ENCODE measurements at places on chromosomes 6 and 20.

DNA sequence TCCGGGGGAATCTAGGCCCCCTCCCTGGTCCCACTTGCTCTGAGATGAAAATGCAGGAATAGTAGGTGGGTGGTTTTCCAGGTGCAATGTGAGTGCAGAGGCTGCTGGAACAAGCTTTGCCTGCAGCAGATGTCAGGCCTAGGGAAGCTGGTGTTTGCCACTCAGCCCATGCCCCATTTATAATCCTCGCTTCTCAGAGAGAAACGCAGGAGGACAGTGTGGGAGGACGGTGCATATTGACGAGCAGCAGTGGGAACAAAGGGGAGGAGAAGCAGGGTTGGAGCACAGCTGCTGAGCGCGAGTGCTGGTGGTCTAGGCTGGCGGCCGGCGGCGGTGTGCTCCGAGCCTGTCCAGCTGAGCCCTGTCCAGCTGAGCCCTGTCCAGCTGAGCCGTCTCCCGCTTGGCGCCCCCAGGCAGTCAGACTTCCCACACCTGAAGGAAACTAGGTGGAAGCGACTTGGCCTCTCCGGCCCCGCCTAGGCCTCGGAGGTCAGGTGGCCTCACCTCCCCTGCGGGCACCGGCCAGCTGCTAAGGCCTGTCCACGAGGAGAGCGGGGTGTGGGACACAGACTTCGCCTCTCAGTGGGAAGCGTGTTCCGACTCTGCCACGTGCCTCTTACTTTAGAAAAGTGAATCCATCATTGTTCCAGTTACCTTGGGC is 49.7 kb upstream of the FRMD1 start:
- DNase-seq: no peak

DNA sequence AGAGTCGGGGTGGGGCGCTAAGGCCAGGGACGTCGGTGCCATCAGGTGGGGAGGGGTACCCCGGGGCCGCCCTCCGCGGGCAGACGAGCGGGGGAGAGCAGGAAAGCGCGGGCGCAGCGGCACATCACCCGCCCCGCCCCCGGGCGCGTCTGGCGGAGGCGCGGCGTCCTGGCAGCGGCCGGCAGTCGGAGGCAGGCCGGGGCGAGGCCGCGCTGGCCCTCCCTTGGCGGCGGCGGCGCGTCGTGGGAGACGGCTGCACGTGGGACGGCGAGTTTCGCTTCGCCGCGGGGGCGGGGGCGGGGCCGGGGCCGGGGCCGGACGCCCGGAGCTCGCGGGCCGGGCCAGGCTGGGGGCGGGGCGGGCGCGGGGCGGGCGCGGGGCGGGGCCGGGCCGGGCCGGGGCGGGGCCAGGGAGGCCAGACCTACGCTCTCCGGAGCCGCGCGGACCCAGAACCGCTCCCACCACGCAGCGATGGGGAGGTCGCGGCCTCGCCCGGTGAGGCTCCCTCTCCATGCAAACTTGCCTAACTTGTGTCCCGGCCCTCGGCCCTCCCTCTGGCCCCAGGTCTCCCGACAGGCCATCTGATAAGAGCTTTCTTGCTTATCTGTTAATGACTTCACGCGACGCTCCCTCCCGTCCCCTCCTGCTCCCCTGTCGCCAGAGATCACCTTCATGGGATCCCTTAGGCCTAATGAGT is 12.5 kb downstream of the ITPR3 start:
- DNase-seq: peak; percentile 60

DNA sequence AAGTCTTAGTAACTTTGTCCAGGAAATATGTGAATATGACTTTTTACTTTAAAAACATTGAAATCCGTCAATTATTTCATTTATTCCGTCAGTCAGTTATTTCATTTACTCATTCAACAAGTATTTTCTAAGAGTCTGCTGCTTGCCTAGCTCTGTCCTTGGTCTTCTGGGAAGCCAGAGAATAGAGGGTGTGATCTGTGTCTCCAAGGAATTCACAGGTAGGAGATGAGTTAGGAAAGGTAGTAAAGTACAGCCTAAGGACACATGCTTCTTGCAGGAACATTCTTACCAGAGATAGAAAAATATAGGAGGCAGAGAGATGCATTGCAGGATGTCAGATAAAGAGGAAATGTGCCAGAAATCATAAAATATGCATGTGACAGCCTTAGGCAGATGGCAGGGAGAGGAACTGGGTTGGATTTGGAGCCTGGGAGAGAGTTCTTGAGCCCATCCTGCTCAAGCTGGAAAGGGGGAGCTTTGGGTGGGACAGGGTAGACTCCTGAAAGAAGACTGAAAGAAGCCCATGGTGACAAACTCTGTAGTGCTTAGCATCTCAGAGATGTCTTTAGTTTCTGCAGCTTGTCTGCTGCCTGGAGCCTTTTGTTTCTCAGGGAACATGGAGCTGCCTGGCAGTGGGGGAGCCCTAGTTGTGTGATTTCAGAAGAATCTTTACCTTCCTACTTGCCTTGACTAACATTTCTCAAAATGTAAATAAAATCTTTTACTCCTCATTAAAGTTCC is 3.5 kb downstream of the SH3BGRL2 start:
- DNase-seq: no peak

DNA sequence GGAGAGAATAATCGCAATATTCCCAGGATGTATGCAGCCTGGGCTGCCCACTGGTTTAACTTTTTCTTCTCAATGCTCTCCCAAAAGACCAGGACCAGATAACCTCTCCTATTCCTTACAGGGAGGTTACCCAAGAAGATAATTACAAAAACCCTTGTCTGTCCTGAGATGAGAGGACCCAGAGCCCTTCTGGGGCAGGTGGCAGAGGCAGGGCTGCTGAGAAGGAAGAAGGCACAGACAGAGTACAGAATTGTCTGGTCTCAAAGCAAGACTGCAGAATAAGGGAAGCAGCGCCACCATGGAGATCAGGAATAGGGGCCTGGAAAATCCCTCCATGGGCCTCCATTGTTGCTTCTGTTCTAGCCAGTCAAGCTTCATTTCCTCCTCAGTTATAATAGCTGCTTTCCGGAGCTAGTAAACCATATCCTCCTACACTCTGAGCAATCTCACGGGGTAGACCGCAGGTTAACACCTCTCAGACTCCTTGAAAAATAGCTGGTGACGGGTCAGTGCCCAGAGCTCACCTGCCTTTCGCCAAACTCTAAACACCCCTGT is 463 bp upstream of the HLA-DMB start:
- DNase-seq: peak; percentile 25

- DNase-seq: no peak
Measured at GRCh38 chr20:18532626-18533025, 24.9 kb downstream of the SEC23B start.

GRCh38 chr6:142592876-142593275 is 291.1 kb downstream of the ADGRG6 start:
- DNase-seq: no peak

DNA sequence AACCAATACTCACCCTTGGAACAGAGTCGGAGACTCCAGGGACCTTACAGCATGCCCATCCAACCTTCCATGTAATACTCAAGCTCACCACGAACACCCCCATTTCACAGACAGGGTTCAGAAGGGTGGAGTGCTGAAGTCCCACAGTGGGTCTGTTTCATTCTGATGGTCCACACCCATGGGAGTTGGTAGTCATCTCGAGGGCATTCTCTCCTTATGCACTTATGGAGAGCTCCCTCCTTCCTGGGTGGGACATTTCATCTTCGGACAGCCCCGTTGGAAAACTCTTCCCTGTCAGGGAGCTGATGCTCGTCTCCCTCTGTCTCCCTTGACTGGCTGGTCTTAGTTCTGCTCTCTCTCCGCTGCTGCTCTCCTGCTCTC is 38.9 kb downstream of the COX4I2 start:
- DNase-seq: no peak

GRCh38 chr20:54056762-54057639 is 13.4 kb downstream of the BCAS1 start:
- DNase-seq: no peak

- DNase-seq: no peak
Measured at GRCh38 chr20:57772349-57772964, 62.6 kb upstream of the PMEPA1 start.

- DNase-seq: peak; percentile 79
Measured at GRCh38 chr20:49505518-49505917, 23.1 kb upstream of the KCNB1 start.

GRCh38 chr6:30219244-30219643 is 6.0 kb upstream of the TRIM26 start:
- peak; percentile 73 for DNase-seq

DNA sequence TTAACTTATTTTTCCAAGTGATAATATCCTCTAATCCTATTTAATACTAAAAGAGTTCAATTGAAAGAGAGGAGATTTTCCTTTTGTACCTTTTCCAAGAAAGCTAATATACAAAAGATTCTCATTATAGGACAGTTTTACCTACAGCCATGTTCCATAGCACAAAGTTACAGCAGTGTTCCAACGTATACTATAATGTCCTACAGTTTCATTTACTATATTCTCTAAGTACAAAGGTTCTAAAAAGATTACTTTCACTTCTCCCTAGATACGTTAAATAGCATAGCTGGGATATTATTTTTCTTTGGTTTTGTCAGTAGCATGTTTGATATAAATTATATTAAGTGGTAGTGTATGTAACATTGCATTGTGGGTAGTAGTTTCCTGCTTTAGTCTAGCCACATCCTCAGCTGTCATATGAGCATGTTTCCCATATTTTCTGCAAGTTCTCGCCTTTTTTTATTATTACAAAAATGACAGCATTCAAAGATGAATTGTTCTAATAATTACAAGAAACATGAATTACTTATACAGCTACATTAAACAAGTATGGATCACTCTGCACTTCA is 4.4 kb upstream of the RUNX2 start:
- DNase-seq: no peak

- no peak for DNase-seq
Measured at GRCh38 chr20:13059398-13060136, 50.8 kb downstream of the SPTLC3 start.

GRCh38 chr6:33983109-33983716 is 162.7 kb downstream of the GRM4 start:
- DNase-seq: peak; percentile 84

Measured in WERI-Rb-1 (cell line).